Urinary bladder (tissue), 4 donors: ENCODE measurements at places on chromosomes 1 and 21. TPM values are rescaled to one million over a fixed set of nuclear protein-coding genes. Genes with fewer than 3 reads are reported as not detected.

Gene TCEA3
- 28.5 TPM for polyA plus RNA-seq

Gene BCL2L15
- 0.25 TPM for polyA plus RNA-seq

Gene EPHB2
- 2.6 TPM for polyA plus RNA-seq

Gene AADACL4
- polyA plus RNA-seq = not detected

Gene ERICH3
- 0.11 TPM for polyA plus RNA-seq

Gene FMO2
- polyA plus RNA-seq = 3.2 TPM

Gene CFAP57
- 0.05 TPM for polyA plus RNA-seq

Gene S100A1
- 3.0 TPM for polyA plus RNA-seq

Gene RNF187
- polyA plus RNA-seq = 44.2 TPM

Gene IFFO2
- 14.2 TPM for polyA plus RNA-seq

Gene VTCN1
- polyA plus RNA-seq = 0.70 TPM

Gene TCHHL1
- not detected for polyA plus RNA-seq

Gene ZBTB40
- polyA plus RNA-seq = 9.8 TPM

Gene TRNP1
- 31.4 TPM for polyA plus RNA-seq

Gene SPRR1A
- polyA plus RNA-seq = not detected

Gene HTR6
- not detected for polyA plus RNA-seq

Gene GUCA2A
- not detected for polyA plus RNA-seq

Gene CGN
- 5.5 TPM for polyA plus RNA-seq

Gene CFHR2
- 0.34 TPM for polyA plus RNA-seq

Gene POFUT2
- 26.3 TPM for polyA plus RNA-seq

Gene ICOSLG
- polyA plus RNA-seq = 1.3 TPM

Gene TPRG1L
- polyA plus RNA-seq = 60.8 TPM

Gene FABP3
- polyA plus RNA-seq = 12.6 TPM

Gene CACNA1S
- not detected for polyA plus RNA-seq

Gene RGS13
- 0.72 TPM for polyA plus RNA-seq

Gene SPATA45
- not detected for polyA plus RNA-seq

Gene MYBPHL
- polyA plus RNA-seq = 0.22 TPM

Gene GRHL3
- 7.6 TPM for polyA plus RNA-seq

Gene CENPL
- polyA plus RNA-seq = 3.7 TPM

Gene VASH2
- polyA plus RNA-seq = 1.9 TPM

Gene SLC16A4
- polyA plus RNA-seq = 3.6 TPM

Gene AHDC1
- polyA plus RNA-seq = 44.8 TPM

Gene OR2L8
- not detected for polyA plus RNA-seq

Gene CD1E
- polyA plus RNA-seq = 1.0 TPM

Gene KCNJ10
- 0.06 TPM for polyA plus RNA-seq

Gene SLC27A3
- 41.0 TPM for polyA plus RNA-seq

Gene ABCA4
- polyA plus RNA-seq = 0.37 TPM

Gene ZNF683
- 0.19 TPM for polyA plus RNA-seq

Gene TRIM17
- 0.57 TPM for polyA plus RNA-seq

Gene TSPEAR
- polyA plus RNA-seq = 0.03 TPM

Gene HMGN2
- 519 TPM for polyA plus RNA-seq
